Cardiac atrium fibroblast (primary cell): ENCODE measurements at places on chromosomes 1 and 21. TPM values are rescaled to one million over a fixed set of nuclear protein-coding genes. Genes with fewer than 3 reads are reported as not detected.

RAD54L gene
- 4.9 and 5.7 TPM in 2 replicates for total RNA-seq

LAMC2 gene
- total RNA-seq: 4.3 and 5.3 TPM in 2 replicates

ATP1A4 gene
- total RNA-seq: not detected in 2 replicates

ANKRD65 gene
- total RNA-seq: 2.2 TPM in 1 of 2 replicates, not detected in the other

FAM78B gene
- total RNA-seq: not detected in 2 replicates

NGF gene
- total RNA-seq: 13.7 and 24.3 TPM in 2 replicates
